Activated CD4-positive, alpha-beta memory T cell treated with anti-CD3 and anti-CD28 coated beads for 36 hours (primary cell): ENCODE measurements at places on chromosomes 2 and 18.

DNA sequence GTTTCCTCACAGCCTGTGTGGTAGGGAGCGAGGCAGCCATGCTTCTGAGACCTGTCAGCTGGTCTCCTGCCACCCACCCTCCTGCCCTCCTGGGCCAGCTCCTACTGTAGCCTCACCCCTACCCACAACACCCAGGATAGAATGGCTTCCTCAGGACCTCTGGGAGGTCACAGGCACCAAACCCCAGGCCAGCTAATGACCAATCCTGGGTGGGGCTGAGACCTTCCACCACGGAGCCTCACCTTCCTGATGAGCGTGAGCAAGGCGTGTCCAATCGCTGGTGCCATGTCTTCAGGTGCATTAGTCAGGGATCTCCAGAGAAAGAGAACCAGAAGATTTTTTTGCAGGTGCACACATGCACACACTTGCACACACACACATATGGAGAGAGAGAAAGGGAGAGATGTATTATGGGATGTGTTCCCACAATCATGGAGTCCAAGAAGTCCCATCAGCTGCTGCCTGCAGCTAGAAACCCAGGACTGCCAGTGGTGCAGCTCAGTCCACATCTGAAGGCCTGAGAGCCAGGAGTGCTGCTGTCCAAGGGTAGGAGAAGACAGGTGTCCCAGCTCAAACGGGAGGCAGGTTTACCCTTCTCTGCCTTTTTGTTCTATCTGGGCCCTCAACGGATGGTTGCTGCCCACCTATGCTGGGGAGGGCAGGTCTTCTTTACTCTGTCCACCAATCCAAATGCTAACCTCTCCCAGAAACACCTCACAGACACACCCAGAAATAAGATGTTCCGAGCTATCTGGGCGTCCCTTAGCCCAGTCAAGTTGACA, 70.4 kb upstream of the HDAC4 start:
- DNase-seq = no peak

DNA sequence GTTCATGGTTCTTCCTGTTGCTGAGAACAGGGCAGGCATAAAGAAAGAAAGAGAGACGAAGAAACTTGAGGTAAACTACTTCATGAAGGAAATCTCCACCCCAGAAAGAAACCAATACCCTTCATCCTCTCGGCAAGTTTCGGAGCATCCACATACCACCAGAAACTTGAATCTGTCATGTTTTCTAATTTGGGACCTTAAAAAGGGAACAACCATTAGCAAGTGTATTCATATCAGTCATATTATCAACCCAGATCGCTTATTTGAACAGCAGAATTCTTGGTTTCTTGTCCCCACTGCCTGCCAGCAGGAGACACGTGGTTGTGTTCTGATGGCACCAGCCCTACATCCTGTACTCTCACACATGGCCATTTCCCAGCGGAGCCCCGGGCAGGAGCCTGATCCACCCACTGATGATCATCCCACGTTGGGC, 53.2 kb upstream of the FZD7 start:
- DNase-seq = no peak

GRCh38 chr2:59502981-59503380, 1050.5 kb downstream of the BCL11A start:
- DNase-seq = no peak

- no peak for DNase-seq
Observed at GRCh38 chr2:157359628-157360027, 34.0 kb upstream of the ERMN start.

DNA sequence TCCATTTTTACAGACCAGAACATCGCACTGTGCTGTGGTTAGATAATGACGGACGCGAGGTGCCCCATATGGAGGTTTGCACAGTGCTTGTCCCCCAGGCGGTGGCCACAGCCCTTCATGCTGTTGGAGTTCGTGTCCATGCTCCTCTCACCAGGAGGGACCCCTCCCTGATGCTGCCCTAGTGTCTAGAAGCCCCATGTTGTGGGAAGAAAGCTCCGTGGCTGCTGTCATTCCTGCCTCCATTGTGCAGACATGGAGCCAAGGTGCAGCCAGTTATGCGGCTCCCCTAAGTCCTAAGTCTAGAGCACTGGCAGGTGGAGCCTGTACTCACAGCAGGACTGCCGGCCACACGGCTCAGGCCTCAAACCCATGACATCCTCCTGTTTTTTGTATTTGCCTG, 464.9 kb downstream of the EIPR1 start:
- DNase-seq = no peak

DNA sequence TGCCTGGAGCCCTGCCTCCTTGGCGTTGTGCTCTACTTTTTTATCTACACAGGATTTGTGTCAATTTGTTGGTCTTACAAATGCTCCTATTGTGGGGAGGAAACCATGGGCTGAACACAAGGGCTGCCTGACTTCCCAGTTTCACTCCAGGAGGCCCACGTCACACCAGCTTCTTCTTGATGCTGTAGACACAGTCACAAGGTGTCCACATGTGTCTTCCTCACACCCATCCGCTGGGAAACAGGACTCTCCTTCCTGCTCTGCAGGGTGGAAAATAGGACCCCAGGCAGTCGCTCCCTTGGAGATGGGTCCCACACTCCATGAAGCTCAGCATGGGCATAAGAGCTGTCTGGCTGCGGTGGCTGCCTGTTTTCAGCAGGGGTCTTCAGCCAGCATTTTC, 468.2 kb downstream of the EPHA4 start:
- no peak for DNase-seq

- DNase-seq = no peak
Observed at GRCh38 chr2:52340171-52340570, 1308.2 kb upstream of the NRXN1 start.

DNA sequence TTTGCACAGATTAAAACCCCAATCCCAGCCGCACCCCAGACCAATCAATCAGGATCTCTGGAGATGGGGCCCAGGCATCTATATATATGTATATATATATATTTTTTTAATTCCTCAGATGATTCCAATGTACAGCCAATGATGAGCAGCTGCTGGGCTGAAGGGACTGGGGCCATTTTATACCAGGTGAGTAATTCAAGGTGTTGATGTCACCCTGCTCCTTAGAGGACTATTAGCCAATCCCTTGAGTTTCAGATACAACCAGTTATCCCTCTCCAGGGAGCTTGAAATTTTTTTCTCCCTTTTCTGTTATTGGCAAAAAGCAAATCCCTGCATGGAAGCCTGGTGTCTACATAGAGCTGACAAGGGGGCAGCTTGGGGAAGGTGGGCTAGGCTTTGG, 59.8 kb downstream of the MCFD2 start:
- no peak for DNase-seq

DNA sequence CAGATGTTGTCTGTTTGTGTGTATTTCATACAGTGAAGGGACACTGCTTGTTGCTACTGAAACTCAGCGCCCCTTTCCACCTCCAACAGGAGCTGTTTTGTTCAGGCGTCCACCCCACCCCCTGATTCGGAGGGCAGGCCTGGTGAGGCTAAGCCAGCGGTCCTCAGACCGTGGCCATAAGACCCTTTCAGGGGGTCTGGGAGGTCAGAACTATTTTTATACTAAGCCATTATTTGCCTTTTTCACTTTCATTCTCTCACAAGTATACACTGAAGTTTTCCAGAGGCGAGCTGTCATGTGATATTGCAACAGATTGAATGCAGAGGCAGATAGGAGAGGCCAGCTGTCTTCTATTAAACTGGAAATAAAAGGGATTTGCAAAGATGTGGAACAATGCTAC, 39.7 kb upstream of the IGFBP5 start:
- no peak for DNase-seq

GRCh38 chr2:13495051-13495450, 778.3 kb downstream of the TRIB2 start:
- DNase-seq = no peak

- no peak for DNase-seq
Observed at GRCh38 chr2:120495586-120495985, 149.7 kb downstream of the INHBB start.

- DNase-seq = no peak
Observed at GRCh38 chr2:231411237-231411636, 15.7 kb downstream of the B3GNT7 start.

DNA sequence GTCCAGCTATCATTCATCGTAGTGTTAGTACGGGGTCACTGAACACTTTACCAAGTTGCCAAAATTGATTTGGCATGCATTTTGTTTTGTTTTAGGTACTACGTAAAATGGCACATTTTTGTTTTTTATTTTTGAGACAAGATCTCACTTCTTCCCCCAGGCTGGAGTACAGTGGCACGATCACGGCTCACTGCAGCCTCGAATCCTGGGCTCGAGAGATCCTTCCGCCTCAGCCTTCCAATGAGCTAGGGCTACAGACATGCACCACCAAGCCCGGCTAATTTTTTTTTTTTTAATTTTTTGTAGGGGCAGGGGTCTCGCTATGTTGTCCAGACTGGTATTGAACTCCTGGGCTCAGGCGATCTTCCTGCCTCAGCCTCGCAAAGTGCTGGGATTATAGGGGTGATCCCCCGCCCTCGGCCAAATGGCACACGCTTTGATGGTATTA, 786 bp downstream of the TAF1B start:
- DNase-seq = peak; percentile 41

DNA sequence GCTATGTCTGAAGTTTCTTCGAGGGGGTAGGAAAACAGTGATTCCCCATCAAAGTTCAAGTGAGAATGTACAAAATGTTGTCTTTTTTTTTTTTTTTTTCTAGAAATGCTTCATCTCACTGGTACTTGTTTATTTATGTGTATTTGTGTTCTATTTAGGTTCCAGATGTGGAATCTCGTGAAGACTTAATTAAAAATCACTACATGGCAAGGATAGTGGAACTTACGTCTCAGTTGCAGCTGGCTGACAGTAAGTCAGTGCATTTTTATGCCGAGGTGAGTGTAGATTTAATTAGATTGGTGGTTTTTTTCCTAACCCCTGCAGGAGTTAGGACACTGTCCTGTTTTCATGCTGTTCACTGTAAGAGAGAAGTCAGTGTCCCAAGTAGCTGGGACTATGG, 22.8 kb upstream of the STON1 start:
- no peak for DNase-seq

DNA sequence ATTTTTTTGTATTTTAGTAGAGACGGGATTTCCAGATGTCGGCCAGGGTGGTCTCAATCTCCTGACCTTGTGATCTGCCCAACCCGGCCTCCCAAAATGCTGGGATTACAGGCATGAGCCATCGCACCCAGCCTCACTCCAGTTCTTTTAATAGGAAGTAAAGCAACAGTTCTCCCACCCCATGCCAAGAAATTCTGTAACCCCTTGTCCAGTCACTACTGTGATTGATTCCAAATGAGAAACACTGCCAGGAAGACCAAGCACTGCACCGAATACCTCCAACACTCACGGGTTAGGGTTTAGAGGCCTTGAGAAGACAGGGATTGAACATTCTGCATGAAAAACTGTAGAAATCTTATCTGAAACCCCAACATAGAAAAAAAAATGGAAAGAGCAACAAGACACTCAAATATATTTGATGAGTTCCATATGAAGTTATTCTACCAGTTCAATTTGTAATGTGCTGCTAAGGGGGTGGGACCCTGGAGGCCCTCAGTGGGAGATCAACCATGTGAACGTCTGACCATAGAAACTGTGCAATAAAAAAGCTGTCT, 48.2 kb upstream of the BIN1 start:
- DNase-seq = no peak

DNA sequence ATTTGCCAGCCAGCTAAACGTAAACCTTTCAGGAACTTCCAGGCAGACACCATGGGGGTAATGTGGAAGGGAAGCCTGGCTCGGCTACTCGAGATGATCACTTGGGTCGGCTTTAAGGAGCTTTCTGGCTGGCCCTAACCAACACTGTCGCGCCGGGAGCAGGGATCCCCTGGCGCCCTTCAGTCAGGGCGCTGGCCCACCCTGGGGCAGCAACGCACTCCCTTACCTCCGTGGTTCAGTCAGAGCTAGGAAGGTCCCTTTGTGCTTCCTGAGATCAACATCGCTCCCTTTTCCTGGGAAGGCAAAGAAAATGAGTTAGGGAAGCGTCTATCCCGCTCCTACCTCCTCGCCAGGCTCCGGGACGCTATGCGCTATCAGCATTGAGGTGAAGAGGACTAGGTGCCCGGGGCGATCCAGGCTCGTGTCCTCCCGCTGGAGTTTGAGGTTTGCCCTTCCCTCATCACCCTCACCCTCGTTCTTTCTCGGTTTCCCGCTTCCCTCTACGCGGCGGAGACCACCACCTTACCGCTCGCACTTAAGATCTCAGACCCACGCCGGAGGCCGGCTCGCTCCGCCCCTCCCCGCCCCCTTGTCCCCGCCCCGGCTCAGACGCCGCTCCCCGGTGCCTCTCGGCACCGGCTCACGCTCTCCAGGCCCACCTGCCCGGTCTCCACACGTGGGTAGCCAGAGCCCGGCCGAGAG, 449 bp upstream of the ATRAID start:
- DNase-seq = no peak

DNA sequence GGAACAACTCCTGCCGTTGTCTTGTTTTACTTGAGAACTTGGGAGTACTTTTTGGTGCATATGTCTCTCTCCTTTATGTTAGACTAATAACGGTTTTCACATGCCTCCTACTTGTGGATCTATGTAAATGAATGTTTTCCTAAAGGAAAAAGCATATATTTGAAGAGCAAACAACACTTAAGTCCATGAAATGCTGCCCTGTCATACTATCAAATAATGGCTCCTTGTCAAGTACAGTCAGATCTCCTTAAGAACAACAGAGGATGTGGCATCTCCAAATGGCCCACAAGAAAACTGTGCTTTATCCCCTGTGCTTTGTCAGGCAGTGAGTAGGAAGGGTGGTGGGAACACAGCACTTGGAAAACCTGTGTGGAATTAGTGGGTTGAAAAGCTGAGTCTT, 198.2 kb downstream of the PTGR3 start:
- DNase-seq = no peak

DNA sequence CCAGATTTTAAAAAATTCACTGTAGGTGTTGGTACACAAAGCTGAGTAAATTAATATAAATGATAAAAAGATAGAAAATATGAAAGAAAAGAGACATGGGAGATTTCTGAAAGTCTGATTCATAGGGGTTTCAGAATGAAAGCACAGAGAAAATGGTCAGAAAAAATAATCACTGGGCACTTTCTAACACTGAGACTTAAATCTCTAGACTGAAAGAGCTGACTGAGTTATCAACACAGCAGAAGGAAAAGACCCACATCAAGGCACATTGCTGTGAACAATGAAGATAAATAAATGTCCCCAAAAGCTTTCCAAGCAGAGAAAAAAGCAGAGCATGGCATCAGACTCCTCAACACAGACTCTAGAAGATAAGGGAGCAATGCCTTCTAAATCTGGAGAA, 277.2 kb downstream of the BCL2 start:
- DNase-seq = no peak

DNA sequence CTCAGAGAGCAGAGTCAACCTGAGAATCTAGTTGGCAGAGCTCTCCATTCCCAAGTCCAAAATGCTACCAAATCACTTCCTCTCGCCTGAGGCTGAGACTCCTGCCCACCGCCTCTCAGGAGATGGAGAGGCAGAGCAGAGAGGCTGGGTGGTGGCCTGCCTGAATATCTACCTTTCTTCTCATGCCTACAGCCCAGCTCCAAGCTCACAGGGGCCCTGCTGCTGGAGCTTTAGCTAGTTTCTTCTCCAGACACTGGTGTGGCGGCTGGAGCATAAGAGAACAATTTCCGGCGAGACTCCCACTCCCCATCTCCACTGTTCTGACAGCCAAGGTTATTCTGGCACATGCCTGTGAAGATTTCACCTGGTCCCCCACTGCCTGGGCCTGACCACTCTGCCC, 8.1 kb upstream of the CYP26B1 start:
- no peak for DNase-seq

GRCh38 chr2:68740400-68740914, 5.8 kb downstream of the ARHGAP25 start:
- DNase-seq = no peak

GRCh38 chr2:106853631-106854030, 32.3 kb downstream of the ST6GAL2 start:
- DNase-seq = no peak
